Endodermal cell (in vitro differentiated cells): ENCODE measurements at places on chromosomes 4 and X. TPM values are rescaled to one million over a fixed set of nuclear protein-coding genes. Genes with fewer than 3 reads are reported as not detected.

Gene ZAR1
- total RNA-seq = 0.18 and 0.27 TPM in 2 replicates

Gene PSAPL1
- 0.23 to 0.70 TPM (median 0.24 TPM) in 3 replicates for total RNA-seq

Gene CDS1
- 5.7 and 5.8 TPM in 2 replicates for total RNA-seq

Gene CCNA2
- total RNA-seq = 56.6 to 83.9 TPM (median 82.2 TPM) in 3 replicates
